ENCODE measurements at places on chromosomes 2 and 18. TPM values are rescaled to one million over a fixed set of nuclear protein-coding genes. Genes with fewer than 3 reads are reported as not detected.

KCNS3 gene
- 0.76 TPM for total RNA-seq

FOXD4L1 gene
- total RNA-seq, result not detected

DSG1 gene
- total RNA-seq, result not detected

INHA gene
- total RNA-seq, result not detected

CTLA4 gene
- 6.2 TPM for total RNA-seq

SIX3 gene
- not detected for total RNA-seq

FSIP2 gene
- total RNA-seq, result under 0.01 TPM

POTEI gene
- total RNA-seq, result 0.17 TPM

ADAM23 gene
- total RNA-seq, result 0.22 TPM

CCDC74A gene
- 1.0 TPM for total RNA-seq

TSPYL6 gene
- total RNA-seq, result not detected

KIAA2012 gene
- not detected for total RNA-seq

SCN2A gene
- total RNA-seq, result under 0.01 TPM

TMEM200C gene
- total RNA-seq, result not detected

TMEM178A gene
- total RNA-seq, result 0.11 TPM

IL37 gene
- total RNA-seq, result not detected

CGREF1 gene
- 1.7 TPM for total RNA-seq

SLC4A5 gene
- total RNA-seq, result 0.11 TPM

TBR1 gene
- under 0.01 TPM for total RNA-seq

IMPACT gene
- 28.0 TPM for total RNA-seq

EXOC6B gene
- total RNA-seq, result 19.9 TPM

RBKS gene
- 1.1 TPM for total RNA-seq

GRP gene
- total RNA-seq, result not detected

CXCR4 gene
- 13.9 TPM for total RNA-seq

ADGRF3 gene
- total RNA-seq, result 0.09 TPM

BCL2L11 gene
- 30.2 TPM for total RNA-seq

MC2R gene
- total RNA-seq, result not detected

LIMS4 gene
- 52.5 TPM for total RNA-seq

MEIS1 gene
- 3.5 TPM for total RNA-seq

MAP3K19 gene
- total RNA-seq, result not detected

SNTG2 gene
- 0.26 TPM for total RNA-seq

CARF gene
- total RNA-seq, result 5.2 TPM

PRSS56 gene
- total RNA-seq, result not detected

CD8A gene
- total RNA-seq, result not detected

DPP4 gene
- total RNA-seq, result 212 TPM

STEAP3 gene
- total RNA-seq, result 6.6 TPM

APCDD1 gene
- total RNA-seq, result not detected

METTL4 gene
- 11.5 TPM for total RNA-seq
